ENCODE measurements at places on chromosomes 7 and 10.

- DNase-seq, result no peak
Measured at GRCh38 chr10:85558533-85558932, 808.1 kb downstream of the GRID1 start.

- DNase-seq, result no peak
Measured at GRCh38 chr10:29083096-29083495, 205.8 kb upstream of the LYZL1 start.

GRCh38 chr10:451021-451471, 238.4 kb downstream of the DIP2C start:
- DNase-seq, result no peak

DNA sequence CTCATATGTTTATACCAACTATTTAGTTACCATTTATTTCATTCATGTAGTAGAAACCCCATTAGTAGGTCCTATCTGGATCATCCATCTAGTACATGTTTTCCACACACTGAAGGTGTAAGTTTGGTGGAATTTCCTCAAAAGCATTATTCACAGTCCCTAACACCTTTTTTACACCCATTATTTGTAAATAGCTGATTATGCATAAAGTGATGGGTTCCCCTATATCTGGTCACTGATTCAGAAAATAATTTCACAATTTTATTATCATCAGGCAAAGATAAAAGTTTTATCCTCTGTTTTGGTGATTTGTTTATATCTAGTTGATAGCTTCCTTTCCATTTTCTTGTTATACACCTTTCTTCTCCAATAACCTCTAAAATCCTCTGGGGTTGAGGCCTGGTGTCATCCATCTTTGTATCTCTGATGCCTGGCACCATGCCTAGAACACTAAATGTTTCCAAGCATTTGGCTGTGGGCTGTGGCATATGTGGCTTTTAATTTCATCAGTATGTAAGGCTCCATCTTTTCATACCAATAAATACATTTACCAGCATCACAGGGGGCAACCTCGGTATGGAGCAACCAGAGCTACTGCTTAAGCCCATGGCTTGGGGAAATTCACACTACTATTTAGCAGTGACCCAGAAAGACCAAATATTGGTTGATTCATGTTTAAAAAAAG, 1089.5 kb upstream of the LRRN3 start:
- no peak for DNase-seq

DNA sequence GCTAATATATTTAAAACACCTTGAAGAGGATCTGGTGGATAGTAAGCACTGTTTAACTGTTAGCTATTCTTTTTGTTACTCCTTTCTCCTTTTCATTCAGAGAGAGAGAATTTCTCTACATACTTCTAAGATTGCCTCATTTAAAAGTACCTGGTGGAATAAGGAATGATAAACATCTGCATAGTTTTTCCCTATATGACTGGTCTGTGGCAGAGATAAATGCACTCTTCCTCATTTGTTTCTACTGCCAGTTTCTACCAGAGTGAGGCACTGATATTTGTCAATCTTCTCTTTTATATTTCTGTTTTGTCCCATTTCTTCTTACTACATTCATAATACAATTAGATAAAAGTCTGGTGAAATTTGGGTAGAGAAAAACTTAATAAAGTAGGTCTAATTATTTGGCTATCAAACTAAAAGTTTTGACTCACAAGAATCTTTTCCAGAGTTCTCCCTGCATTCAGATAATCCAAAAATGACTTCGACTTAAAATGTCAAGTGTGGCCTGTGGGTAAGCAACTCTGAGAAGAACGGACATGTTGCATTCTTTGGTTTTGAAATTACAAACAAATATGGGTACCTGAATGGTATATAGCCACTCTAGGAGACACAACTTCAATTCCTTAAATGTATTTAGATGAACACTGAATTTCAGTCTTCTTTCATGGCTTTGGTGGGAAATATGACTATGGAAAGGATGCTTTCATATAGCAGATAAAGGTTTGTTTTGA, 38.8 kb downstream of the RNLS start:
- DNase-seq, result no peak

DNA sequence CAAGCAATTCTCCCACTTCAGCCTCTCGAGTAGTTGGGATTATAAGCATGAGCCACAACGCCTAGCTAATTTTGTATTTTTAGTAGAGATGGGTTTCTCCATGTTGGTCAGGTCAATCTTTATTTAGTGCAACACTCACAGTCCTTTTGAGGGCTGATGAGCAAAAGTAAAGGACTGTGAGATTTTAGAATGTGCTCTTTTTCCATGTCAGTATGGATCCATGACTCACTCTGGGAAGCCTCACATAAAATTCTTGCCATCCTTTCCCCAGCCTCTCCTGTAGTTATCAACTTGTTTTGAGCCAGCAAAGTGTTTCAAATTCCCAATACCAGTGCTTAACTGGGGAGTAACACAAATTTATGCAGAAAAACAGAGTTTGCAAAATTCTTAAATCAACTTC, 135.8 kb upstream of the CXCL12 start:
- DNase-seq, result no peak

DNA sequence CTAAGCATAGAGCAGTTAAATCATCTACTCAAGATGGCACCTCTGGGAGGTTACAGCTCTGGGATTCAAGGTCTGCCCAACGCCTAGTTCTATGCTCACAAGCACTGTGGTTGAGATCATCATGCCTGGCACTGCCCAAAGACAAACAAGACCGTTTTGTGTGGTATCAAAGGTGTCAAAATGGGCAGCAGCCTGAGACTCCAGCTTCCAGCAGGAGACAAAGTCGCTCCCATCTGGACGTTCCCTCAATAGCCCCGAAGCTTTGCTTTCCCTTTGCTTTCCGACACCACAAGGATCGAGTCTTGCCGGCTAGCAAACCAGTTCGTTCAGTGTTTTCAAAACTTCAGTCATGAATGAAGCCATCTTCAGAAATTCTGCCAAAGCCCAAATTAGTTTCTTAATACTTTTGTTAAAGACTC, 5.1 kb downstream of the HABP2 start:
- no peak for DNase-seq

- no peak for DNase-seq
Measured at GRCh38 chr10:105138358-105138757, 497.3 kb downstream of the SORCS3 start.
